ENCODE measurements at places on chromosomes 16 and 17.
A peak's percentile ranks its signal among the peaks of the same experiment; 100 is the strongest.

- DNase-seq: no peak
These were observed 7.8 kb downstream of the MEFV start for GRCh38 chr16:3248596-3248995.

- no peak for DNase-seq
These were observed 71.0 kb upstream of the EFCAB3 start for GRCh38 chr17:62309396-62309795.

DNA sequence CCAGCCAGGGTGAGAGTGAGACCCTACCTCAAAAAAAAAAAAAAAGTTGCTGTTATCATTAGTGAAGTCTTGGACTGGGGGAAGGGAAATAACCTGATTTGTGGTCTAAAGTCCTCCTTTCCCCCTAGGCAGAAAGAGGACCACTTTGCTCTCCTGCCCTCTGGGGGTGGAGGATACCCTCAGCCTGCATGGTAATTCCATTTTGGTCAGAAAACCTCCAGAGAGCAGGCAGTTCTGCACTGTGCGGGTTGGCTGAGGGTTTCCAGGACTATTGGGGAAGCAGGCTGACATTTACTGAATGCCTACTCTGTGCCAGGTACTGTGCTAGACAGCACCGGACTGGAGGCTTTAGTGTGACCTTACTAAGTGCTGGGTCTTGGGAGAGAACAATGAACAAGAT lies 2.6 kb downstream of the ADAP2 start:
- no peak for DNase-seq

DNA sequence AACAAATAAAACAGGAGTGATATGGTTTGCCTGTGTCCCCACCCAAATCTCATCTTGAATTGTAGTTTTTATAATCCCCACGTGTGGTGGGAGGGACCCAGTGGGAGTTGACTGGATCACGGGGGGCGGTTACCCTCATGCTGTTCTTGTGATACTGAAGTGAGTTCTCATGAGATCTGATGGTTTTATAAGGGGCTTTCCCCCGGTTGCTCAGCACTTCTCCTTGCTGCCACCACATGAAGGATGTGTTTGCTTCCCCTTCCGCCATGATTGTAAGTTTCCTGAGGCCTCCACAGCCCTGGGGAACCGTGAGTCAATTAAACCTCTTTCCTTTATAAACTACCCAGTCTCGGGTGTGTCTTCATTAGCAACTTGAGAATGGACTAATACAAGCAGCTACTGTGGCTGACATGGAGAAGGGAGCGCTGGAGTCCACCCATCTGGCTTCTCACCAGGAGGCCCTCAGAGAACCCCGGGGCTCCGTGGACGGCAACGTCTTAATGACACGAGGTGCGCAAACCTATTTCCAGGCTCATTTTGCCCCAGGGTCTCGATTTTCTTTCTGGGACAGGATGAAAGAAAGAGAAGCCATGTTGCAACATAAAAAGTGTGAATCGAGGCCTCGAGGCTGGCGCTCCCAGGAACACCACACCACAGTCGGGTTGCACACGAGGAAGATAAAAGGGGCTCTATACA lies 129.5 kb downstream of the DYNLRB2 start:
- no peak for DNase-seq

DNA sequence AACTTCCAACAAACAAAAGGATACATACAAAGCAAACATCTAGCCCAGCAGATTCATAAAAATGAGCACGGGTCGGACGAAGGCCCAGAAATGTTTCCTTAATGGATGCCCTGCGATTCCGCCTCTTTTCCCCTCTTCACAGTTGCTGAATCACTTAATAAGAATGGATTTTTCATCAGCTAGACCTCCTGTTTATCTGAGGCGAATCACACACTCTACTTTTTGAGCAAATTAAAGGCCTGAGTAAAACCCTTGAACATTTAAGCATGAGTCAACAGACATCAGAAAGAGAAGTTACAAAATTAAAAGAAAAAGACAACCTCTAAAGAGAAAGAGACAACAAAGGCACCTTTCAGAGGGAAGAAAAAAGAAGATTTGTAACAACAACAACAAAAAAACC lies 44.7 kb downstream of the HS3ST3A1 start:
- DNase-seq: no peak

GRCh38 chr17:4782652-4783051 lies 3.5 kb downstream of the VMO1 start:
- no peak for DNase-seq

DNA sequence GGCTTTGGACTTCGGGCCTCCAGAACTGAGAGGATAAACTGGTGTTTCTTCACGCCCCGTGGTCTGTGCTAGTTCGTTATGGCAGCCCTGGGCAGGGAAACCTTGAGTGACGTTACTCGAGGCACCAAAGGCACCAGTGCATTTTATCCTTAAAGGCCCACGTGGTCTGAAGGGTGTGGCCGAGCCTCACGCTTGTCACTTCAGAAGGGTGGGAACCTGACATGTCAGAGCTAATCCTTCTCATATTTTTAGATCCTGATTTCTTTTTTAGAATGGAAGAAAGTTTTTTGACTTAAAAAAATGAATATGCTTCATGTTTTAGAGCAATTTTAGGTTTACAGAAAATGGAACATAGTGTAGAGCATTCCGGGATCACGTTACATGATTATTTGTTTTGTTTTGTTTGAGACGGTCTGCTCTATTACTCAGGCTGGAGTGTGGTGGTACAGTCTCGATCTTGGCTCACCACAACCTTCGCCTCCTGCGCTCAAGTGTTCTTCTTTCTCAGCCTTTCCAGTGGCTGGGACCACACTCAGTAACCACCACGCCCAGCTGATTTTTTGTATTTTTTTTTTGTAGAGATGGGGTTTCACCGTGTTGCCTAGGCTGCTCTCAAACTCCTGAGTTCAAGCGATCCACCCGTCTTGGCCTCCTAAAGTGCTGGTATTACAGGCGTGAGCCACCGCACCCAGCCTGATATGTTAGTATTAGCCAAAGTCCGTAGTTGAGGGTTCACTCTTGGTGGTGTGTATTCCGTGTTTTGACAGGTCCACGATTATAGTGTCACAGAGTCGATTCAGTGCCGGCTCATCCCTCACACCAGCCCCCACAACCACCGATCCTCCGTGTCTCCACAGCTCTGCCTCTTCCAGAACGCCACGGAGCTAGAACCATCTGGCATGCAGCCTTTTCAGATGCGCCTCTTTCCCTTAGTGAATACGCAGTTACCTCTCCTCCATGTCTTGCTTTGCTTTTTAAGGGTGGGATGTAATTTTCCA lies 47.9 kb downstream of the RAB11FIP3 start:
- no peak for DNase-seq

- DNase-seq: no peak
These were observed 35.2 kb downstream of the USP7 start for GRCh38 chr16:8928467-8928957.

GRCh38 chr17:17349724-17350106 lies 46.5 kb downstream of the NT5M start:
- no peak for DNase-seq

- no peak for DNase-seq
These were observed 63.4 kb upstream of the TANC2 start for GRCh38 chr17:62902531-62903220.

- peak; percentile 59 for DNase-seq
These were observed 8.9 kb upstream of the RAPGEFL1 start for GRCh38 chr17:40168262-40168832.

GRCh38 chr17:77735081-77735565 lies 223.4 kb upstream of the TNRC6C start:
- no peak for DNase-seq

GRCh38 chr16:68037841-68038597 lies 14.9 kb downstream of the DUS2 start:
- no peak for DNase-seq

DNA sequence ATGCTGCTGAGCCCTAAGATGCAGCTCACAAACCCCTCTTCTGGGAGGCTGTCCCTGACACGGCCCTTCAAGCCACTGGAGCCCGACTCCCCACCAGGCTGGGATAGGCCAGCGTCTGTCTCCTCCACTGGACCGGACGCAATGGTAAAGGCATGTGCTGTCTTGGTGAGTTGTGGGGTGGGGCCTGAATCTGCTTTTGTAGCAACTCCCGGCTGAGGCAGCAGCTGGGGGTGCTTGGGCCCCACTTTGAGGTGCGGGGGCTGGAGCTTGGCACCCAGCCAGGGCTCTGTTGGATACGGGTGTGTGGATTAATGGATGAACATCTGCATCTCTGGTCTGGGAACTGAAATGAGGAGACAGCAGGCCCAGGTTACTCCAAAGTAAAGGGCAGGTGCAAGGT lies 3.5 kb upstream of the NLRC3 start:
- DNase-seq: no peak

Measured in NCI-H774 (cell line).